ENCODE measurements at places on chromosomes 4 and X. TPM values are rescaled to one million over a fixed set of nuclear protein-coding genes. Genes with fewer than 3 reads are reported as not detected.

Gene SPANXC
- total RNA-seq: not detected

Gene GPR173
- total RNA-seq: 2.5 TPM

Gene RBM47
- total RNA-seq: 8.3 TPM

Gene MAGEC3
- not detected for total RNA-seq

Gene VCX2
- not detected for total RNA-seq

Gene GAGE12J
- not detected for total RNA-seq

Gene ANK2
- total RNA-seq: 200 TPM

Gene ARX
- not detected for total RNA-seq

Gene GAB1
- 49.3 TPM for total RNA-seq

Gene FGFRL1
- 14.1 TPM for total RNA-seq

Gene GUCY1B1
- 7.0 TPM for total RNA-seq
